ENCODE measurements at places on chromosomes 12 and 14. TPM values are rescaled to one million over a fixed set of nuclear protein-coding genes. Genes with fewer than 3 reads are reported as not detected.
A peak's percentile ranks its signal among the peaks of the same experiment; 100 is the strongest.

DNAAF2 gene
- 7.1 TPM for total RNA-seq

PNN gene
- 87.2 TPM for total RNA-seq

CCDC196 gene
- not detected for total RNA-seq

C12orf54 gene
- not detected for total RNA-seq

NPFF gene
- total RNA-seq, result not detected

RBP5 gene
- not detected for total RNA-seq

DNA sequence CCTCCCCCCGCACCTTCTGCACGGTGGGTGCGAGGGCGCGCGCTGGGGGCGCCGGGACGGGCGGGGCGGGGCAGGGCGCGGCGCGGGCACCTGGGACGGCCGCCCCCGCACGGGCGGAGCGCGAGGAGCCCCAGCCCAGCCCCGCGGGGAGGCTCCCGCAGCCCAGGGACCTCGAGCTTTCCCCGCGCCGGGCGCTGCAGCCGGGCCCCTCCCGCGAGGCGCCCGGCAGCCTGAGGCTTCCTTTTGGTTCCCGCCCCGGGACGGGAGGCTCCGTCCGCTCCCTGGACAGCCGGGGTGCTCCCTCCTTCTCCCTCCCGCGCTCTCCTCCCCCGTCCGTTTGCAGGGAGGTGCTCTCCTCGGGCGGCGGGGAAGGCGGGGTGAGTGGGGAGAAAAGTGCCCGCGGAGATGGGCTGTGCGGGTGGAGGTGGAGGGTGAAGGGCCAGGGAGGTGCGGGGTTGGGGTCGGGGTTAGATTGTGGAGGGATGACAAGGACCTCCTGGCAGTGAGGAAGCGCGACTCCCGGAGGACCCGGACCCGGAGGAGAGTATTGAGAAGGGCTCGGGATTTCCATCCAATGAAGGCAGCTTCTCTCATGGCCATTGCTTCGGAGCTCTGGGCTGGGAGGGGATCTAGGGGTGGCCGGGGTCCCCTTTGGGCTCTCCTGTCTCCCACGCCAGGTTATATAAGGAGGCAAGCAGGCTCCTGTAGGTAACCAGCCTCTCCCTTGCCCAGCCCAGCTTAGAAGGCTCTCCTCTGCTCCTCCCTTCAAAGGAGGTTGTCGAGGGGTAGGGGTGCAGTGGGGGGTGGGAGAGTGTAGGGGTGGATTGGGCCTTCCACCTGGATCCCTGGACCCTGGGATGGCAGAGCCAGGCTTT is 645 bp downstream of the JDP2 start:
- no peaks in the 10 kb centered on the region for H3K27me3 ChIP-seq
- no peaks in the 10 kb centered on the region for H3K4me1 ChIP-seq
- DNase-seq, result no peak
- no peak overlapping the region for H3K27ac ChIP-seq
- H3K4me3 ChIP-seq, result peak overlapping the region; percentile 39

- H3K27me3 ChIP-seq, result no peaks in the 10 kb centered on the region
- no peak for DNase-seq
- H3K36me3 ChIP-seq, result no peaks in the 10 kb centered on the region
- no peaks in the 10 kb centered on the region for H3K4me1 ChIP-seq
- H3K4me3 ChIP-seq, result no peak overlapping the region
Observed at GRCh38 chr12:22729957-22730443, 105.0 kb downstream of the ETNK1 start.

- H3K4me1 ChIP-seq, result peaks cover 20% of the 10 kb centered on the region
- H3K4me3 ChIP-seq, result peak overlapping the region; percentile 77
- no peaks in the 10 kb centered on the region for H3K36me3 ChIP-seq
- H3K27ac ChIP-seq, result peak overlapping the region; percentile 96
- no peaks in the 10 kb centered on the region for H3K27me3 ChIP-seq
- DNase-seq, result peak; percentile 93
Observed at GRCh38 chr12:113184900-113185179, 438 bp downstream of the DDX54 start.

DNA sequence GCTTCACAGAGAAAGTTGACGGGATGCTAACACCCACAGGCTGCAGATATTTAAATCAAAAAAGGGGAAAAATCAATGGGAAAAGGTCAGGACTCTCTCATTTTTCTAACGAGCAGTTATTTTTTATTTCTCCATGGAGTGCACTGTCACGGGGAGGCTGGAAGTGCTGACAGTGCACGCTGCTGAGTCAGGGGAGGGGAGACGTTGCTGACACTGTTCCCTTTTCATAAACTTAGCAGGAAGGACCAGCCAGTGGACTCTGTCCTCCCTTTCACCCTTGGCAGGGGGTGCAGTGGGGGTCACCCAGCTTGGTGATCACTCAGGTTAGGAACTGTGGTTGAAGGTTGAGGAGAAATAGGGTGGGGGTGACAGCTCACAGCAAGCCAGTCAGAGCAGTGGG is 65.6 kb upstream of the FUT8 start:
- H3K36me3 ChIP-seq, result no peaks in the 10 kb centered on the region
- no peak for DNase-seq
- no peaks in the 10 kb centered on the region for H3K27me3 ChIP-seq
- no peak overlapping the region for H3K27ac ChIP-seq
- no peak overlapping the region for H3K4me3 ChIP-seq

DNA sequence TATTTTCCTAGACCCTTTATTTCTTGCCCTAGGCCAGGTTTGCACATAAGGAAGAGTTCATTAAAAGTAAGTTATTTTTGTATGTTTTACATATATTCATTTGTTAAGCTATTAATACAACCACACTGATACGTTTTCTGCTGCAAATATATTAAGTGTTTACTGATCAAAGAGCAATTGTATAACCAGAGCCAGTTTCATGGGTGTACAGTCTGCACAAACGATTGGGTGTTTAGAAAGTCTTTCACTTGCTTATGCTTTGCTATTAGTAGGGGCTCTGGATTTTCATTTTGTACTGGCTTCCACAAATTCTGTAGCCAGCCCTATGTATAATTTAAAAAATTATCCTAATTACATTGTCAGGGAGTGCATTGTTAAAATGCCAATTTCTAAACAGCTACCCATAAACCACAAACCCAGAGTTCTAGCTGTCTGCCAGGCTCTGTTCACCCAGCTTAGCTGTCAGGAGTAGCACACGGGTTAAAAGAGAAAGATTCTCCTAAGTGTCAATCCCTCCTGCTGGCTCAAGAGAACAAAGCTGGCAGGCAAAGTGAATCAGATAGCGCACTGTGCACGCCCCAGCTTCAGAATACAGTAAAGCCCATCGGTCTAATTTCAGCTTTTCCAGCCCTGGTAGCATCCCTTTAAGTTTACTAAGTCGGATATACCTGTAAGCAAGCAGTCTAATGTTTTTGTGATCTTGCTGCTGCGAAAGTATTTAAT is 151.0 kb upstream of the LMO3 start:
- H3K4me1 ChIP-seq, result no peaks in the 10 kb centered on the region
- no peaks in the 10 kb centered on the region for H3K36me3 ChIP-seq
- no peak for DNase-seq

DNA sequence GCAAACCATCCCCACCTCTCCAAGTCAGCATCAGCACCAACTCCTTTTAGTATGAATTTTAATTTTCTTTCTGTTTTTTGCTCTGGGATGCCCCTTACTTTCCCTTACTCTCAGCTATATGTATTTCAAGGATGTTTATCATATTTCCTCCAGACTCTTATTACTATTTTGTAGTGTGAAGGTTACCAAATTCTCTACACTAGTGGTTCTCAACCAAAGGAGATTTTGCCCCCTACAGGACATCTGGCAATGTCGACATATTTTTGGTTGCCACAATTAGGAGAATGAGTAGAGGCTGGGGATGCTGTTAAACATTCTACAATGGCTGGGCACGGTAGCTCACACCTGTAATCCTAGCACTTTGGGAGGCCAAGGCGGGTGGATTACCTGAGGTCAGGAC is 29.1 kb upstream of the SOS2 start:
- peak; percentile 46 for DNase-seq
- no peak overlapping the region for H3K27ac ChIP-seq
- H3K27me3 ChIP-seq, result no peaks in the 10 kb centered on the region
- no peaks in the 10 kb centered on the region for H3K4me1 ChIP-seq
- no peak overlapping the region for H3K4me3 ChIP-seq
- H3K36me3 ChIP-seq, result no peaks in the 10 kb centered on the region

DNA sequence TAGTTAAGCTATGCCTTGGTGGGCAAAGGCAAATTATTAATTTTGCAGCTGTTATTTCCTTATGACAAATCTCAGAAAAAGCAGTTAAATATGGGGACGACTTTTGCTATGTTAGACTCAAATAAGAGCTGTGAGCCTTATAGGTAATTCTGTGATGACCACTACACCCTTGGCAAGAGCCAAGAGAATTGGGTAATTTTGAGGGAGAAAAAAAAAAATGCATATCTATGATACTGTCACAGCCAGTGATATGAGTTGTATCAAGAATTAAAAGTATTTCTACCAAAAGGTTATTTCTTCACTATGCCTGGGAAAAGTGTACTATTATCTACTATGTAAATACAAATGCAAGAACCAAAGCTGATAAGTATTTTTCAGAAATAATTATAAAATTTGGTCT is 43.9 kb downstream of the SCAF11 start:
- H3K36me3 ChIP-seq, result peaks cover 59% of the 10 kb centered on the region
- no peaks in the 10 kb centered on the region for H3K27me3 ChIP-seq
- no peaks in the 10 kb centered on the region for H3K4me1 ChIP-seq
- no peak overlapping the region for H3K4me3 ChIP-seq

GRCh38 chr14:81120501-81120900 is 100.3 kb downstream of the GTF2A1 start:
- H3K27me3 ChIP-seq, result no peaks in the 10 kb centered on the region
- no peak overlapping the region for H3K4me3 ChIP-seq
- no peak for DNase-seq

DNA sequence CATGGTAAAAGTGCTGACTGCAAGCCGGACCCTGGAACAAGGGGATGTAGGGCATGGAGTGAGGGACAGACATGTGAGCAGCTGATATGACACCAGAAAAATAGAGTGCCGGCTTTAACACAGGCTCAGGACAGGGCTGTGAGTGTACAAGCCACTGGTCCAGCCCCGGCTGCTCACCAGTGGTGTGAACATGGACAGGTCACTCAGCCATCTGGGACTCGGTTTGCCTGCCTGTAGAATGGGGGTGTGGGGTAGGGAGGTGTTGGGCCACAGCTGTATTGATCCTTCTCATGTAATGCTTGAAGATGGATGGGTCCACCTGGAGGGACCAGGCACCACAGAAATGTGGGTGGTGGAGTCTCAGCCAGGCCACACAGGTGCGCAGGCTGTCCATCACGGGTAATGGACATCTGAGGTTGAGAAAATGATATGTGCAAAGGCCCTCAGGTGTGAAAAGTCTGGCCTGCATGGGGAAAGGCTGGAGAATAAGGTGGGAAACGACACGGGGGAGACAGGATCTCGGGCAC is 10.6 kb upstream of the KRT74 start:
- no peaks in the 10 kb centered on the region for H3K27me3 ChIP-seq
- no peak for DNase-seq
- H3K36me3 ChIP-seq, result no peaks in the 10 kb centered on the region
- peaks cover 62% of the 10 kb centered on the region for H3K4me1 ChIP-seq
- H3K27ac ChIP-seq, result peak overlapping the region; percentile 65

- H3K4me1 ChIP-seq, result no peaks in the 10 kb centered on the region
- H3K27me3 ChIP-seq, result no peaks in the 10 kb centered on the region
- no peak overlapping the region for H3K27ac ChIP-seq
- no peaks in the 10 kb centered on the region for H3K36me3 ChIP-seq
- no peak overlapping the region for H3K4me3 ChIP-seq
- DNase-seq, result no peak
Observed at GRCh38 chr14:52060080-52060479, 8.8 kb downstream of the NID2 start.

DNA sequence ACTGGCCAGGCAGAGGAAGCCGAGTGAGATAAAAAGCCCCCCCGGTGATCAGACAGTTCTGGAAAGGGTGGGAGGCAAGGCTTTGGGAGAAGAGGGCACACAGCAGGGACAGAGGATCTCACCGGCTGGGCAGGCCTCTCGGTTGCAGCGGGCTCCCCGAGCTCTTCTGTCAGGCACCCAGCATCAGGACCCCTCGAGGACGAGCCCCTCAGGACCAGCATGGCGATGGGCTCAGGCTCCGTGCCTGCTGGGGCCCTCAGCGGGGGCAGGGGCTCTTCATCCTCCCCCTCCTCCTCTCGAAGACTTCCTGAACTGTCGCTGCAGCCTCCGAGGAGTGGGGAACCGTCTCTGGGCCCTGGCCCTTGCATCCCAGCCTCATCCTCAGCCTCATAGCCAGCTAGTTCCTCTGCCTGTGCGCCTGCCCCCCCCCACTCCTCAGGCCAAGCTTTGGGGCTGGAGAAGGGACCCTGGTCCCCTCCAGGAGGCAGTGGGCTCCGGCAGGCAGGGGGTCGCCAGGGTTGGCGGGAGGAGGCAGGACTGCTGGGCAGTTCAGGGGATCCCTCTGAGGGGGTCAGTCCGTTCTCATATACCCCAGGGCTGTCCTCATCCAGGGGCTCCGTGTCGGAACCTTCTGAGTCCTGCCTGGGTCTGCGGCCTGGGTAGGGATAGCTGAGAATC is 3.4 kb upstream of the AP1G2 start:
- no peak for DNase-seq
- no peaks in the 10 kb centered on the region for H3K36me3 ChIP-seq
- H3K27ac ChIP-seq, result no peak overlapping the region
- H3K4me1 ChIP-seq, result peaks cover 14% of the 10 kb centered on the region
- no peaks in the 10 kb centered on the region for H3K27me3 ChIP-seq
- H3K4me3 ChIP-seq, result no peak overlapping the region

DNA sequence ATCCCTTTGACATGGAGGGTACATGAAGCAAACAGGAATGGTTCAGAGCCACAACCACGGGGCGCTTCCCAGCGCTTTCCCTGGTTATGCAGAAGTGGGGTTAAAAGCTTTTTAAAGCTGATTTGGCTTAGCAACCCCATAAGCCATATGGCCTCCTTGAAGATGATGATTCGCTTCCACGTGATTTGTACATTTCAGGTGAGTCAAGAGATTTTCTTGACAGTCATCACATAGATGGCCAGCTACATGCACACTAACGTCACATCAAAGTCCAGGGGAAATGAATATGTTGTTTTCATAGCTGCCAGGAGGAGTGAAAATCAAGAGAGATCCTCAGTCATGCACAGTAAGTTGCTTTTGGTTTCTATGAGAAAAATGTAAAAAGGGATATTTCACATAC is 309.7 kb downstream of the TMEM132D start:
- H3K4me1 ChIP-seq, result no peaks in the 10 kb centered on the region
- no peaks in the 10 kb centered on the region for H3K36me3 ChIP-seq
- H3K4me3 ChIP-seq, result no peak overlapping the region
- H3K27me3 ChIP-seq, result no peaks in the 10 kb centered on the region

DNA sequence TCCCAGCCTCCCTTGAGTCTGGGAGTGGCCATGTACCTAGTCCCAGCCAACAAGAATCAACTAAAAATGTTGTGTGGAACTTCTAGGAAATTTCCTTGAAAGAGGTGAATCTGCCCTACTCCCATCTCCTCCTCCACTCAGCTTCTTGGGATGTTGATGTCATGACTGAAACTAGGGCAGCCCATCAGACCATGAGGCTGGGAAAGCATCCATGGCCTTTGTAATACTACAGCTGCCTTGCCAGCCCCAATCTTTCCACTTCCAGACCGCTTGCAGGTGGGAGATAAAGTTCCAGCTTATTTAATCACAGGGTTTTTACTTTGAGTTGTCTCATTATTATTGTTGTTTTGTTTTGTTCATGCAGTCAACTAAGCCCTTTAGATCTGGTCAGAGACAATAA is 170.3 kb upstream of the LMNTD1 start:
- DNase-seq, result no peak
- H3K27ac ChIP-seq, result no peak overlapping the region
- H3K4me1 ChIP-seq, result no peaks in the 10 kb centered on the region
- no peaks in the 10 kb centered on the region for H3K36me3 ChIP-seq
- H3K4me3 ChIP-seq, result no peak overlapping the region

GRCh38 chr14:53915364-53916014 is 41.1 kb downstream of the BMP4 start:
- no peaks in the 10 kb centered on the region for H3K4me1 ChIP-seq
- DNase-seq, result no peak
- no peaks in the 10 kb centered on the region for H3K36me3 ChIP-seq
- no peaks in the 10 kb centered on the region for H3K27me3 ChIP-seq
- no peak overlapping the region for H3K4me3 ChIP-seq

All from naive thymus-derived CD4-positive, alpha-beta T cell (primary cell).